ENCODE measurements at places on chromosomes 4 and X. TPM values are rescaled to one million over a fixed set of nuclear protein-coding genes. Genes with fewer than 3 reads are reported as not detected.

The MAGEB6 gene
- total RNA-seq = not detected

The RS1 gene
- not detected for total RNA-seq

The ADAM29 gene
- total RNA-seq = not detected

The BEX5 gene
- total RNA-seq = 3.0 TPM

The TMEM271 gene
- not detected for total RNA-seq

The CTAG1B gene
- not detected for total RNA-seq

The RADX gene
- 9.0 TPM for total RNA-seq

The NPY1R gene
- total RNA-seq = not detected

The USP51 gene
- total RNA-seq = 0.67 TPM

The SPATA4 gene
- total RNA-seq = not detected

The EDA gene
- total RNA-seq = 0.67 TPM

The HEPH gene
- not detected for total RNA-seq

The GPR82 gene
- total RNA-seq = not detected

The ZCCHC18 gene
- total RNA-seq = not detected

The RBM46 gene
- total RNA-seq = not detected

The CHST7 gene
- total RNA-seq = 6.9 TPM

The ZNF182 gene
- total RNA-seq = 4.4 TPM

The MED12 gene
- total RNA-seq = 18.1 TPM

All from NCI-H460 (cell line).